Kidney tubule cell (primary cell): ENCODE measurements at places on chromosomes 11 and 22.

- peak; percentile 68 for DNase-seq
These were observed at the start of gene KCTD17 for GRCh38 chr22:37051391-37052385. TSS of gene KCTD17 (plus strand) at chr22:37051742. CDS start at chr22:37051761, 19 bp downstream.

DNA sequence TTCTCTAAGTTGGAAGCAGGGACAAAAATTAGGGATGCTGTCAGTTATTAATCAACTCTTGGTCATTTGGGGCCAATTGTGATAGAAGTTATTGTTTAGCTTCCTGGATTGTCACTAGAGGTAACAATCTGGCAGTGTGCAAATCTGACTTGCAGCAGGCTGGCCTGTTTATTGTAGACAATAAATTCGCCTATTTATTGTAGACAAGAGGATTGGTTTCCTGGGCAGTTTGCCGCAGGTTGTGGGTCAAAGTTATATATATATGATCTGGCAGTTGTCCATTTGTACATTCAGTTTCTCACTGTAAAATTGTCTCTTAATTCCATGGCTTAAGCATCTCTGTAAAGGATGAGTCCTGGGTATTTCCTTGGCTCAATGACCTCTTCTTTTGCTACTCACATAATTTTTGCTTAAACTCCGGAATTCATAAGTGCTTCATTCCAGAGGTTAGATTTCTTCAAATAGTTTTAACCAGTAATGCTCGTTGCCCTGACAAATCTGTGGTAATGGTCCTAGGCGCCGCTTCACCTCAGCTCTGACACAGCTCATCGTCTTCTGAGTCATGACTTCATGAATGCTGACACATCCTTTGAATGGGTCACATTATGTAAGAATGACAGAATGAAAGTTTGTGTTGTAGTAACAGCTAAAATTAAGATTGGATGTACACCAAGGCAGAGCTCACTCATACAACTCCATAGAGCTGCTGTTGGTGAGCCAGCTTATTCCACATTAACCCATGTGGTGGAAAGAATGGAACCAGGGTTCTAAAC is 7.8 kb upstream of the MMP3 start:
- peak; percentile 87 for DNase-seq

DNA sequence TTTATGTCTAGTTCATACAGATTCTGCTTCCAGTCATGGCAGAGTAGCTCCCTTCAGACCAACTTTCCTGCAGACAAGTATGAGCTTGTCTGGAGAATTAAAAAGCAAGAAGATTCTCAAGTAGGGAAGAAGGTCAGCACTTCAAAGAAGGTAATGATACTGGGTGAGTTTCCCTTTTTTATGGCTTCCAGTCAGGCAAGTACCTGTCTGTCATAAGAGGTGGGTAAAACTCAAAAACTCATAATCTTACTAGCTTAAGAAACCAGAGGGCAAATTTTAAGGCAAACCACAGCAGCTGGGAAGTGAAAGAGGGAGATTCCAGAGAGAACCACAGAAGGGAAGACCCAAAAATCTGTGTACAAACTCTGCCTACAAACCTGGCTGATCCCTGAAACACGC is 54.2 kb downstream of the DENND5A start:
- DNase-seq, result no peak

GRCh38 chr11:38498721-38499120 is 1900.7 kb upstream of the RAG2 start:
- DNase-seq, result no peak

DNA sequence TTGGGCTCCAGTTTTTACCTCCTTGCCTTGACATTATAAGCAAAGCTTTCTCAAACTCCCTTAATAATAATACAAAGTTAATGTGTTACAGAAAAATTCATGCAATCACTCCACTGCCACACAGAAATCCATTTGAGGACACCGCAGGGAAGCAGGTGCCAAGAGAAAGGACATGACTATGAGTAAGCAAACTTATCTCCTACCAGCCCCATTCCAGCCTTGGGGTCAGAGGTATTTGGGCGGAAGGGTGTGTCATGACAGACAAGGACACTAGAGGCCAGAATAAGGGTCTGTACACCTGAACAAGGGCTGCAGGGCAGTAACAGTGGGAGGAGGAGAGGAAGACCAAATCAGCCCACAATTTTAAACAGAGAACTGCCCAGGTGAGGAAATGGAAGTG is 5.9 kb downstream of the GNG3 start:
- peak; percentile 84 for DNase-seq
